ENCODE measurements at places on chromosomes 13 and 19.

- no peak for DNase-seq
Observed at GRCh38 chr13:112330479-112331381, 45.4 kb upstream of the SPACA7 start.

- no peak for DNase-seq
Observed at GRCh38 chr19:17411801-17412200, 6.4 kb upstream of the BST2 start.

DNA sequence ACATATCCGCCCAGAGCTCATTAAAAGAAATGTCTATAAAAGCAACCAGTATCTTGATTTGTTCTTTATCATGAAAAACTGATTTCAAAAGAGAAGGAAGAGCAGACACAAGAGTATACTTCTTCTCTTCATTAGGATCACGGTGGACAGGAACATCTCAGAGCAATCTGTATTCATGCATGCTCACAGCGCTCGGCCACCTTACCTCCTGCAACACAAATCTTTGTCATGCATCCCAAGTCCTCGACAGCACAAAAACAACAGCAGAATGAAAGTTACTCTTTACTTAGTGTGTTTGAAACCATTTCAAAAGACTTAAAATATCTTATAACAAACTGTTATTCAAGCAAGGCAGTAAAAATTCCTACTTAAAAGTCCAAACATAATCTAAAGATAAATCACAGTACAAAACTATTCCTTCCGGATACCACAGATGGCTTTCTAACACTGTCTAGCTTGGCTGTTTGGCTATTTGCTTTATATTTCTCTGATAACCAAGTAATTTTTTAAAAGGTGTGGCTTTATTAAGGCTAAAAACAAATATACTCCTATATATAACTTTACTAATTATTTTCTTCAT lies 174.5 kb downstream of the TBC1D4 start:
- no peak for DNase-seq

GRCh38 chr19:38971672-38972071 lies 3.9 kb downstream of the FBXO17 start:
- DNase-seq, result no peak

DNA sequence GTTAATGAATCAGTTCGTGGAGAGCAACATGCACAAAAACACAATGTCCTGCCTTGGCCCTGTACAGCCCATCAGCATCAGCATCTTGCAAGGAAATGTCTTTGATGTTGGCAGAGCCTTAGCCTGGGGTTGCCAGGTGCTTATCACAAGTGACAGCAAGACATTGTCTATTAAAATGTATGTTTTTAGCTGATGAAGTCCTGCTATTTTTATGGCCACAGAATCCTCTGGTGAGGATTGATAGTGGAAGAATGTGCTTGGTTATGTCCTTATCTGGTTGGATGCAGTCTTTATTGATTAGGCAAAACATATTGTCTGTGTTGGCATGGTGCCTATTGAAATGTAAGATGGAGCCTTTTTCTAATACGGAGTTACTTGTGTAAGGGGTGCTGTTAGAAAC lies 1427.0 kb upstream of the MIR17HG start:
- no peak for DNase-seq

GRCh38 chr13:91001371-91001770 lies 346.1 kb upstream of the MIR17HG start:
- no peak for DNase-seq

GRCh38 chr19:13637664-13638063 lies 126.7 kb upstream of the MRI1 start:
- no peak for DNase-seq

DNA sequence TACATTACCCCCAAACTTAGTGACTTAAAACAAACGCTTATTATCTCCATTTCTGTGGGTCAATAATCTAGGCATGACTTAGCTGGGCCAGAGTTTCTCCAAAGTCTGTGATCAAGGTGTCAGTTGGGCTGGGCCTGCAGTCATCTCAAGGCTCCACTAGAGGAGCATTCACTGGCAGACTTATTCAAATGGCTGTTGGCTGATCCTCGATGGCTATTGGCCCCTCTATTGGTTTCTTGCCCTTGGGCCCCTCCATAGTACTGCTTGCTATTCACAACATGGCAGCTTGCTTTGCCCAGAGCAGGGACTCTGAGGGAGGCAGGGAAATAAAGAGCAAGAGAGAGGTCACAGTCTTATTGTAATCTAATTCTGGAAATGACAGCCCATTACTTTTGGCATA lies 57.6 kb downstream of the RCBTB2 start:
- no peak for DNase-seq

DNA sequence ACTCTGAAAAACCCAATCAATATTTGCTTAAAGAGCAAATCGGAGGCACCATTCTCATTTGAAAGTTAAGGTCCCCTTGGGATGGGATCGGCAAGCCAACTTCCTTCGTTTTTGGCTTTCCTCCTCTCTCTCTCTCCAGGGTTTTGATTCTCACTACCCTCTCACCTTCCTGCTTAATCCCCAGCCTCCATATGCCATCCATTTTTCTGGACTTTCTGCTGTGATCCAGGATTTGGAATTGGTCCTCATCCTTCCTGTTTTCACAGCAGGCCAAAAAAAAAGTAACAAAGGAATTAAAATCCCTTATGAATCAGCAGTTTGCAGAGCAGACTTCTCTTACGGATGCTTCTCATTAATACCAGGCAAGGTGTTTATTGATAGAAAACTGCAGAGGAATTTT lies 283.1 kb upstream of the TMTC4 start:
- no peak for DNase-seq

GRCh38 chr13:66214467-66214866 lies 1015.7 kb downstream of the PCDH9 start:
- no peak for DNase-seq

GRCh38 chr19:51141181-51141580 lies 920 bp upstream of the SIGLEC7 start:
- no peak for DNase-seq

GRCh38 chr19:39001041-39001440 lies 25.5 kb upstream of the FBXO17 start:
- no peak for DNase-seq

DNA sequence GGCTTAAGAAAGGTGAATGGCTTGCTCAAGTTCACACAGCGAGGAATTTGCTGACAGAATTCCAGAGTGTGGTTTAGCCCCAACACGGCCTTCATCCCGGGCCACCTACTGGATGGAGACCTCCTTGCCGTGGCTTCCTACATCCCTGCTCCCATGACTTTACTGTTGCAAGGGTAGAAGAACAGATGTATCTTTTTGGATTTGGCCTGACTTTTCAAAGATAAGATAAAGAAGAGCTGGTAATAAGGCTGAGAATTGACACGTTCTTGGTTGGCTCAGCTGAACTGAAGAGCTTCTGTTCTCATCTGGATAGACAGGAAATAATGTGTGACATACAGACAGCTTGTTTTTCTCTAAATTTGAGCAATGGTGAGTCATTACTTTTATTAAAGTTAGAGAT lies 113.1 kb downstream of the KLF5 start:
- no peak for DNase-seq

- DNase-seq, result no peak
Observed at GRCh38 chr13:59112221-59112718, 1051.5 kb downstream of the DIAPH3 start.

Measured in NCI-H526 treated with DMSO at 0.1 percent for 48 hours (cell line).